AG08395 (cell line): ENCODE measurements at places on chromosomes 1 and 21.

GRCh38 chr1:58190267-58190988, 356.1 kb downstream of the OMA1 start:
- no peak for DNase-seq

GRCh38 chr1:211606332-211606913, 27.5 kb upstream of the SLC30A1 start:
- DNase-seq: no peak

DNA sequence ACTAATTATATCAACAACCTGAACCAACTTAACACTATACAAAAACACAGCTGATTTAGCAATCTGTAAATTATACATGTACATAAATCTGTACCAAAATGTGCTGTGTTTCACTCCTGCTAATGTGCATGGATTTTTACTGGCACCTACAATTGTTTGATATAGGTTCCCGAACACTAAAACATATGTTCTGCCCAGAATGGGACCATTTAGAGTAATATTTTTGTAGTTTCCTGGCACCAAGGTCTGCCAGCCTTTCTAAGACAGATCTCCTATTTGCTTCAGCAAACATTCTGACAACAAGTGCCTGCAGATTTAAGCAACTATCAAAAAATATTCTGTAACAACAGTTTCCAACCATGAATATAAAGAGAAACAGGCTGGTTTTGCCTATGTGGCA, 4.2 kb downstream of the KCNH1 start:
- no peak for DNase-seq

DNA sequence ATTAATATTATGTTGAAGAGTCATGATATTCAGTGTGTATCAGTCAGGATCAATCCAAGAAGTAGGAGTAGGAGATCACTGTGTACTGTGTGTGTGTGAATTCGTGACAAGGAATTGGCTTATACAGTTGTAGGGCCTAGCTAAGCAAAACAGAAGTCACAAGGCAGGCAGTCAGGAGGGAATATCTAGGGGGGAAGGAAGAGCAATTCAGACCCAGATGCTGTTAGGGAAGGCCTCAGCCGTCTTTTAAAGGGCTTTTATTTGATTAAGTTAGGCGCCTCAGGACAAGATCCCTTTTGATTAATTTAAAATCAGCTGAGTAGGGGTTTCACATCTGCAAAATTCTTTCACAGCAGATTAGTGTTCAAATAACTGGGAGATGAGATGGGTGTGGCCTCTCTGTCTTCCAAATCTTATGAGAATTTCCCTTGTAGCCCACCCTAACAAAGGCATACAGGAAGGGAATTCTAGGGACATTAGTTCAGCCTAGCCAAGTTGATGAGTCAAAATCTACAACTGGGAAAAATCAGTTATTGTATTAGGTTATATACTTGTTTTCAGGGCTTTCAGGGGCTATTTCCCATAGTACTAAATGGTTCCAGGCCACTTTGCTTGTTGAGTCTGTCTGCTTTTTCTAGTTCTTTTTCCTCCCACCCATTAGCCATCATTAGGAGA, 47.4 kb downstream of the ALG6 start:
- no peak for DNase-seq

DNA sequence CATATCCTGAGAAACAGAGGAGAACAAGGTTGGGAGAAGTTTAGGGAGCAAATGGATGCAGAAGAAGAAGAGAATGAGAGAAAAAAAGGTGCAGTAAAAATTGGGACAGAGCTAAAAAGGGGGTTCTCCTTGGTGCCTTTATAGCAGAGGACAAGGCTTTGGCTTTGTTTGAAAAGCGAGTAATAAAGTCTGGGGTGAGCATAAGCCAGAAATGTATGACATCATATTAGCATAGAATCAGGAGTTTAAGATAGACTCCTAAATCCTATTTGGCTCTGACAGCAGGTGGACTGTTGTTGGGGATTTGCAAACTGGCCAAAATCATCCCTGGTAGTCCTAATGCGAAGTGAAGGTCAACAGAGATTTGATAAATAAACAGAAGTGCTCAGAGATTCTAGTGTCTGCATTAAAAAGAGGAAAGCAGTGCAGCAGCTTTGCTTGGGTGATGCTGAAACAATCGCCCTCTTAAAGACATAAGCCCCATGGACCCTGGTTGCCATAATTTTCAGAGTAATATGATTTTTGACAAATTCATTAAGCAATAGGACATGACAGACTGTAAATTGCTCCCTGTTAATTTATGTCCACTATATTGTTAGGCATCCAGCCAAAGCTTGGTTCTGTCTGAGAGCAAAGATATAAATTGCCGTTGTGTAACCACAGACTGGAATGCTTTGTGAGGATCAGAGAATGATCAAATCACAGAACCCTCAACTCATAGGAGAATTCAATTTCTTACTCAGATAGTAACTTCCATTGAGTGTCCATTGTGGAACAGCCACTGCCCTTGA, 385.0 kb upstream of the NFIA start:
- DNase-seq: no peak

DNA sequence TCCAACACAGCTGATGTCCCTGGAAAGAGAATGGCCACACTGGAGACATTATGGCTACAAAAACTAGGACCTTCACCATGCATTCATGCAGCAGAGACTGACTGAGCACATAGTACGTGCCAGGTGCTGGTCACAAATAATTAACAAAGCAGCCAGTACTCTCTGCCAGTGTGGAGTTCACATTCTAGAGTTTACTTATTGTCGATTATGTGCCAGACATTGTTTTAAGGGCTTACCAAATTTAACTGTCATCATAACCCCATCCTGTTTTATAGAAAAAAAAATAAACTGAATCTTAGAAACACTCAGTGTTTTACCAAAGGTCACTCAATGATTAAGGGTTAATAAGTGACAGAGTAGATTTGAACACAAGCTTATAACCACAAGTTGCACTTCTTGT, 143.3 kb downstream of the RRAGC start:
- DNase-seq: no peak

DNA sequence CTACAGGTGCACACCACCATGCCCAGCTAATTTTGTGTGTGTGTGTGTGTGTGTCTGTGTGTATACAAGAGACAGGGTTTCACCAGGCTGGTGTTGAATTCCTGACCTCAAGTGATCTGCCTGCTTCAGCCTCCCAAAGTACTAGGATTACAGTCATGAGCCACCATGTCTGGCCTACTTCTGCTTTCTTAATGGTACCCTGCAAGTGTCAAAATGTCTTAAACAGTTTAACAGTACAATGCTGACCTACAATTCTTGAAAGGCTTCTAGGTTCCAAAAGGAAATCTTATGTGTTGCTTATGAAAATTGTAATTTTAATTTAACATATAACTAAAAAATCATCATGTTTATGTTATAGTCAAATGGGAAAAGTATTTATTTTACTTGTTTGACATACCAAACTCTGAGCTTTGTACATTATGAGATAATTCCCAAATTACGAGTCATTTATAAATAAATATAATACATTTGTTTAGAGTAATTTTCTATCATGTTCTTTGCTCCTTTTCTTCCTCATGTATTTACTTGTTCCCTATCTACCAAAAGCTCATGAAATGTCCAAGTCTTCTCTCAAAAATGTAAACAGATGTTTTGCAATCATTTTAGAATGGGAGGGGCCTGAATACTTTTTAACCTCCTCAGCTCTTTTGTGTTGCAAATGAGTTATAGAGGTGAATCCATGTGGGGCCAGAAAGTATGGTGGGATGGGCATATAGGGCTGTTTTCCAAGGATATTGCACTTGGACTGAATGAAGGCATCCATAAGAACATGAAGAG, 8.4 kb upstream of the VCAM1 start:
- DNase-seq: peak; percentile 31

DNA sequence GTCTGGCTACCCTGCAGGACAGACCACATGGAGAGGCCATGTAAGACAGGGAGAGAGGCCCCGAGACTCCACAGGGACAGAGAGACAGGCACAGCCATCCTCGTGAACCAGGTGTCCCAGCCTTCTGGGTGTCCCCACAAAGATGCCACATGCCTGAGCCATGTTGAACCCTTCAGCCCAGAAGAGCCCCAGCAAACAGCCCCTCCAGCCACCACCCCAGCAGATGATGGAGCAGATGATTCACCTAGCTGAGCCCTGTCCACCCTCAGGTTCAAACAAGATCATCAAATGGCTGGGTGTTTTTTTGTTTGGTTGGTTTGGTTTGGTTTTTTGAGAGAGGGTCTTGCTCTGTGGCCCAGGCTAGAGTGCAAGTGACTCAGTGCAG, 78.7 kb downstream of the DHRS3 start:
- no peak for DNase-seq

DNA sequence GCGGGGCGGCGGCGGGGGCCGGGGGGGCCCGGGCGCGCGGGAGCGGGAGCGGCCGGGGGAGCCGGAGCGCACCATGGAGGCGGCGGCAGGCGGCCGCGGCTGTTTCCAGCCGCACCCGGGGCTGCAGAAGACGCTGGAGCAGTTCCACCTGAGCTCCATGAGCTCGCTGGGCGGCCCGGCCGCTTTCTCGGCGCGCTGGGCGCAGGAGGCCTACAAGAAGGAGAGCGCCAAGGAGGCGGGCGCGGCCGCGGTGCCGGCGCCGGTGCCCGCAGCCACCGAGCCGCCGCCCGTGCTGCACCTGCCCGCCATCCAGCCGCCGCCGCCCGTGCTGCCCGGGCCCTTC, 546 bp downstream of the SKI start:
- no peak for DNase-seq

DNA sequence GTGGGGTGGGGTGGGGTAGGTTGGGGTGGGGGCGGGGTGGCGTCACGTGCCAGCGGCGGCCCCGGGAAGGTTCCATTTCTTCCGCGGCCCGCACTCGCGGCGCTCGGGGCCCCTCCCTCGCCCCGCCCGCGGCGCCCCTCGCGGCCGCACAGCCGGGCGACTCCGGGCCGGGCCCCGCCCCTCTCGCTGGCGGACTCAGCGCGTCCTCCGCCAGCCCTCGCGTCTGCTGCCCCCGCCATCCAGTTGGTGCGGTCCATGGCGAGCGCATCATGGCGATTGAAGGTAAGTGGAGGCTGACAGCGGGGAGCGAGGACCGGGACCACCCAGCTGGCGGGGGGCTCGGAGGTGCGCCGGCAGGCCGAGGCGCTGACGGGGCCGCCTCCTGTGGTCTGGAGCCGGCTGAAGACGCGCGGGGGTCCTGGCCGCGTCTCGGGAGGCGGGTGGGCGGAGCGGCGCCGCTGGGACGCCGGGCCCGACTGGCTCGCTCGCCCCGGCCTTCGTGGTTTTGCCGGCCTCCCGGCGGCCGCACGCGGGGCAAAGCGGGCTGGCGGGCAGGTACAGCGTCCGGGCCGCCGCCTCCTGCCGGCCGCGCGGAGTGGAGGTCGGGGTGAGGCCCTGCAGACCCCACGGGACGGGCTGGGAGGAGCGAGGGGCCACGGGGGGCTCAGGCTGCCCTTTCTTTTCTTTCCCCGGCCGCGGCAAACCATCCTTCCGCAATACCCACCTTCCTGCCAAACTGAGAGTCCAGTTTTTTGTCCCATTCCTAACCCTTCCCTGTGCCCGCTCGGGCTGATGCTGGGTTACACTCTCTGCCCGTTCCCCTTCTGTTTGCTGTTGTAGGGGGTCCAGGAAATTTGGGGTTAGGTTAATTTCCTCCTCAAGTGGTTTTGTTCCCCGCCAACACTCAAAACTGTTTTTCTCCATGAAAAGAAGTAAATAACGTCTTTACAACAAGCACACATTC, at the start of gene SYT14:
Gene SYT14 (plus strand): TSS at position 222 of the 964 bp plus-strand sequence. CDS start 48 bp downstream, at position 270.
- peak; percentile 11 for DNase-seq

DNA sequence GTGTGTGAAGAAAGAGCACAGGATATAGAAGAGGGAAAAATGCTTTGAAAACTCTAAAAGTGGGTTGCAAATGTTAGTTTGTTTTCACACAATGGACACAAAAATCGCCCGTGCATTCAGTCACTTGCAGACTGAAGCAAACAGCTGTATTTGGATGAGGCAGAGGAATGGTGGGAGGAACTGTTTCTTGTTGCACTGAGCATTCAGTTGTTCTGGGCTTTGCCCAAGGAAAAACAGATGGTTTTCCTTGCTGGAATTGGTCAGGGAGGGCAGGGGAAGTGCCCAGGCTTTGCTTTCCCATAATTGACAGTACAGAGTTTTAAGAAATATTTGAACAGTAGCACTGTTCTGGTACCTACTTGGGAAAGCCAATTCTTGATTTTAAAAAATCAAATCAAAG, 19.5 kb upstream of the WARS2 start:
- DNase-seq: peak; percentile 27

DNA sequence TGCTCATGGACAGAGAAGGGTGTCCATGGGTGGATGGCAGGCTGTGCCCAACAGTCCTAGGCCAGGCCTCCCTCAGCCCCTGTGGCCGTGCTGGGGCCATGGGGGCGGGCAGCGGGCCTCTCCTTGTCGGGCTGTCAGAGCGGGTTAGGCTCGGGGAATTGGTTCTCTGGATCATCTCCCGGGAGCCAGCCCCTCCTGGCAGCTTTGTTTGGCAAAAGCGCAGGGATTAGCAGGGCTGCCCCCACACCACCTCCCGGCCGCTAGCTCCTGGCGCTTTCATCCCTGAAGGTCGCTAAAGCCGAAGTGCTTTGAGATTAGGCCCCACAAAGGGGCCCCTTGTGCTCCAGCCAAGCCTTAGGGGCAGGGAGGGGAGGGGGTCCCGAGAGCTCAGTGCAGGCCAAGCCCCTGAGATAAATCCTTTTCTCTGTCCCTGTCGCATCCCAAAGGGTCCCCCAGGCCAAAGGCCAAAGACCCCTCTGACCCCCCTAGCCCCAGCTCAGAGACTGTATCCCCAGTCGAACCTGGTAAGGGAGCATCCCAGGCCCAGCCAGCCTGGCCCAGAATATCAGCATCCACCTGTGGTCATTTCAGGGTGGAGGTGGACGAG, 9.8 kb upstream of the DMBX1 start:
- no peak for DNase-seq

DNA sequence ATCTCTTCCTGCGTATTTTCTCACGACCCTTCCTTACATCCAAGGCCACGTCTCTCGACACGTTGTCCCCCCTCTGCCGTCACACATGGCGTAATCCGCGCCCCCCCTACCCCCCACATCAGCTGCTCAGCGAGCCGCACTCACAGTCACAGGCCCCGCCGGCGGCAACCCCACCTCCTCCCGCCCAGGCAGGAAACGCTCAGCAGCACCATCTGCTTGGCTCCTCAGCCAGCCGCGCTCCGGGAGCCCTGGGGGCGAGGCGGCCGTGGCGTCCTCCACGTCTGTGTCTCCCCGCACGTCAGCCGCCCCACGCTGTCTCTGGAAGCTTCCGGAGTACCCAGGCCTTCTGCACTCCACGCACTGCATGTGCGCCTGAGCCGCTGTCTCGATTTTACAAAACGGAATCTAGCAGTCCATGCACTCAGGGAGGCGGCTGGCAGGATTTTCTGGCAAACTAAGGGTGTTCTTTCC, 64.6 kb downstream of the SIK1 start:
- peak; percentile 75 for DNase-seq

GRCh38 chr1:117142200-117142599, 20.7 kb upstream of the TRIM45 start:
- no peak for DNase-seq

GRCh38 chr1:99326215-99326949, 62.1 kb downstream of the PLPPR4 start:
- DNase-seq: no peak

- no peak for DNase-seq
These were observed 22.2 kb downstream of the TOMM20 start for GRCh38 chr1:235106457-235106856.
